ENCODE measurements at places on chromosomes 4 and X.
A peak's percentile ranks its signal among the peaks of the same experiment; 100 is the strongest.

DNA sequence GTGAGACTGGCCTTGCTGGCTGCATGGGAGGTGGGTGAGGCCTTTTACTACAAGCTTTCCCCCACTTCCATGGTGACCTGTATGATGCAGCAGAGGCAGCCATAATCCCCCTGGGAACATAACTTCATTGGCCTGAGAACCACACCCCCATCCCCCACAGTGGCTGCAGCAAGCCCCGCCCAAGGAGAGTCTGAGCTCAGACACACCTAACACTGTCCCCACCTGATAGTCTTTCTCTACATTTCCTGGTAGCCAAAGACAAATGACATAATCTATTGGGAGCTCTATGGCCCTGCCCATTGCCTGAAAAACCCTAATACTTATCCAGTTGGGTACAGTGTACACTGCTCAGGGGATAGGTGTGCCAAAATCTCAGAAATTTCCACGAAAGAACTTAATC, 62.6 kb downstream of the GLUD2 start:
- no peak for DNase-seq

GRCh38 chr4:40190019-40190418, 6.8 kb upstream of the RHOH start:
- DNase-seq: no peak

DNA sequence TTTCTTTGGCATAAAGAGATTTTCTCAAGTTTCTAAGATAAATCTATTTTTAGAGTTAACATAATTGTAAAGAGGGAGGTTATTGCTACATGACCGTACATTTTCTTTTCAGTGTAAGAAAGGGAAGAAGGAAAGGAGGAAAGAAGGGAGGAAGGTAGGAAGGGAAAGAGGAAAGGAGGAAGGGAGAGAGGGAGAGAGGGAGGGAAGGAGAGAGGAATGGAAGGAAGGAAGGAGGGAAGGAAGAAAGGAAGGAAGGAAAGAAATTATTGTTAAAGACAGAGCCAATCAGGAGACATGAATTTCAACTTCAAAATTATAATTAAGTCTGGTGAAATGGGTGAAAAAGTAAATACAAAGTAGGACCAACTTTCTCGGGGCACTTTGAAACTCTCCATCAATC, 197.6 kb downstream of the SNCA start:
- DNase-seq: no peak

DNA sequence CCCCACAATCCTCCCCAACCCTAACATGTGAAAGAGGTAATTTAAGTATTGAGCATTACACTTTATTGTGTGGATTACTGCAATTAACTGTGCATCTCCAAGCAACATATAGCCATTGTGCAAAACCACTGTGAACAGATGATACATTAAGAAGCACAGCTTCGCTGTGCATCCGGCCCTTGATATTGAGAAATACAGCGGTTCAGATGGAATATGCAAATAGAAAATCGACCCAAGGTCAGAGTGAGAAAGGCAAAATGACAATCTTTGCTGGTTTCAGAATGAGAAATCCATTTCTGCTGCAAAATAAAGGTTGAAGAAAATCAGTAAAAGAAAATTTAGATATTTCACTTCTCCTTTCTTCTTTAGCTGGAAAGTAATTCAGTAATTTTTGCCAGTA, 805.9 kb upstream of the GRID2 start:
- DNase-seq: no peak

GRCh38 chr4:73725985-73726384, 14.4 kb upstream of the CXCL8 start:
- DNase-seq: no peak

DNA sequence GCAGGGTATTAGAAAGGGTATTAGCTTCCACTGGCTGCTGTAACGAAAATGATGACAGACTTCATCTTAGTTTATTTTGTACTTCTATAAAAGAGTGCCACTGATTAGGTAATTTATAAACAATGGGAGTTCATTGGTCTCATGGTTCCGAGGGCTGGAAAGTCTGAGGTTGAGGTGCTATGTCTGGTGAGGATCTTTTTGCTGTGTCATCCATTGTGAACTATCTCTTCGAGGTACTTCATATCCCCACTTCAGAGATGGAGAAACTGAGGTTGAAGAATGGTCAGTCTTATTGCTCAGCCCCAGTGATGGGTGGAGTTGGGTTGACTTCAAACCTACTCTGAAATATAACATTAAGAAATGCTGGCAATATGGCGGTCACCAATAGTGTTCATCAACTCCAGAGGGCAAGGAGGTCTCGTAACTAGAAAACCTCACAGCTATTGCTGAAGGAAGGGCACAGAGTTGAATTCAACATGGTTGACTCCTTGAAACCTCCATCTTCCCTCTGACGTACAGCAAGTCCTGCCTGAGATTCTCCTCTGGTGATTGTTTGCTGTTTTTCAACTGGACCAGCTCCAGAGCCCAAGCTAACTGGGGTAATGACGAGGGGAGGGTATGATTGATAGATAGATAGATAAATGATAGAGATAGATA, 53.6 kb upstream of the SHOX start:
- DNase-seq: no peak

- no peak for DNase-seq
Measured at GRCh38 chr4:147791865-147792264, 60.0 kb downstream of the ARHGAP10 start.

DNA sequence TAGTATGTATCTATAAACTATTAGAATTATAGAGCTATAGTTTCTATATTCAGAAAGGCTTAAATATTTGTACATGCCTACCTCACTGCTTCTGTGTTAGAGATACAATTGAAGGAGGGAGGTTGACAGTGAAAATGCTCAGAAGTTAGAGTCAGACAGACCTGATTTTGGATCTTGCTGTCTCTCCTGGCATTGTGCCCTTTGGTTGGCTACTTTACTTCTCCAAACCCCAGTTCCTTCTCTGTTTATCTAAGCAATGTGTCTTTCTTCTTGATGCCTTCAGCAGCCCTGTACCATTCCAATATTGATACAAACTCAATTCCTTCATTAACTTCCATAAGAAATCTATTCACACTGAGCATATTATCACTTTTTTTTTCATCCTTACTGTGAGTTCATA, 28.7 kb downstream of the CCNG2 start:
- DNase-seq: peak; percentile 43

GRCh38 chr4:22739968-22740367, 47.2 kb downstream of the GBA3 start:
- DNase-seq: no peak

DNA sequence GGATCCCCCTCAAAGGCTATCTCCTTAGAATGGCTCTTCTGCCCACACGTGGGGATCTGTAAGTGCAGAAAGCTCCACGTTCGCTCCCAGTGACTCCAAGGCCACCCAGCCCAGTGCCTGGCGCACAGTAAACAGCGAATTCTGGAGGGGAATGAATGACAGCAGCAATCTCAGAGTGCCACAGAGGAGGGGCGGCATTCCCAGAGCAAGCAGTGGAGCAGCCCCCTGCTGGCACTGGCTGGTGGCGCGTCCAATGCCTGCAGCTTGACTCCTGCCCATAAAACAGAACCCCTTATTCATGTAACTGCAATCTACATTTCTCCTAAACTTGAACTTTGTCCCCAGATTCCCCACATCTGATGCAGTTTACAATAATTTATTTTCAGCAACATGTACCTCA, 6.9 kb upstream of the HELT start:
- DNase-seq: no peak

DNA sequence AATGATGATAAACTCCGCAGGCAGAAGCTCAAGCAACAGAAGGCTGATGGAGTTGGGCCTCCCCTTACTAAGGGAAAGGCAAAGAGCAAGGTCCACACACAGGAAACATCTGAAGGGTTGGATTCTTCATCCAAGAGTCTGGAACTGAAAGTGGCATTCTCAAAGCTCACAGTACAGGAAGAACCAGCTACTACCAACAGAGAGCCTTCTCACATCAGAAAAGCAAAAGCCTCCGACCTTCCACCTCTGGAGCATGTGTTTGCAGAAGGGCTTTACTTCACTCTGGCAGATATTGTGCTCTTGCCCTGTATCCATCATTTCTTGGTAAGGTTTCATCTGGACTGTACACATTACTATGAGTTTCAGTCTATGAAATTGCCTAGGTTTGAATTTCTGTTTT, 10.6 kb downstream of the GSTCD start:
- DNase-seq: no peak

DNA sequence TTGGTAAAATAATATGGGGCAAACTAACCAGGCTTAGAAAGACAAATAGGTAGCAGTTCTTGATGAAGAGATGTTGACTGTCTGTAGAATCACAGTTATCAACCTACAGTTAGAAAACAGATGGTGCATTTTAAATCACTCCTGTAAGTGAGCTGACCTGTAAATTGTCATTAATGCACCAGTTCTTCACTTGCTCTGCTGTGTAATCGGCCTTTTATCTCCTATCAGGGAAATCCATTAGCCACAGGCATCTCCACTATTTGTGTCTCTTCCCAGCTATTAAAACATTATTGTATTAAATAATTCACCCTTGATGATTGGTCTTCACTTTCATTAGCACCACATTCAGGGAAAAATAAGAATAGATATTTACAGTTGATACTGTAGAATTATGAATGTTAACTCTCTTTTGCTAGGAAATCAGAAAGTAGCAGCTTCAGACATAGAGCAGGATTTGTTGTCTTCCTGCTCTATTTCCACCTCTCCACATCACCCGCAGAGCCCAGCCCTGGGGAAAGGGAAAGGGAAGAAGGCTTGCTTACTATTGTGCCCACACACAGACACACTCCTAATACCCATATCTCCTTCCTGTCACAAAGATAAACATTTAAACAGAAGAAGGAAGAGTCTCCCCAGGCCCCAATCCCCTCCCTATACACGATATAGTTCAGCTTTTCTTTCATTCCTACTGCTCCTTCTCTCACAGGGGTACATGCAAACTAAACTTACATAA, 97.1 kb downstream of the REELD1 start:
- DNase-seq: no peak

- no peak for DNase-seq
Measured at GRCh38 chr4:81106150-81106549, 75.6 kb downstream of the BMP3 start.

GRCh38 chrX:118352566-118352965, 6.7 kb downstream of the WDR44 start:
- DNase-seq: no peak

DNA sequence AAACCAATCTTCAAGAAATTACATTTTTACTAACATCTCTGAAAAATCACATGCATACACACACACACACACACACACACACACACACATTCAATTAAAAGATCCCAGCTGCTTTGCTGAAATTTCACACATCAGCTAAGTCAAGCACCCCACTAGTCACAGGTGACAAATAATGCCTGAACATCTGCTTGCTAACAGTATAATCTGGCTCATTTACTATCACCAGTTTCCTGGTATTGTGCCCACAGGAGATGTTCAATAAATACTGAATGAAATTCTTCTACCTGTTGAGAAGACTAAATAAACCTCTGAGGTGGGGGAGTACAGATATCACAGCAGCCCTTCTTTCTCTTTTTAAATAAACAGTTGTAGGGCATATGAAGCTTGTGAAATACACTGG, 994.0 kb downstream of the ARAP2 start:
- DNase-seq: no peak

- no peak for DNase-seq
Measured at GRCh38 chrX:23493941-23494374, 159.3 kb downstream of the PTCHD1 start.

DNA sequence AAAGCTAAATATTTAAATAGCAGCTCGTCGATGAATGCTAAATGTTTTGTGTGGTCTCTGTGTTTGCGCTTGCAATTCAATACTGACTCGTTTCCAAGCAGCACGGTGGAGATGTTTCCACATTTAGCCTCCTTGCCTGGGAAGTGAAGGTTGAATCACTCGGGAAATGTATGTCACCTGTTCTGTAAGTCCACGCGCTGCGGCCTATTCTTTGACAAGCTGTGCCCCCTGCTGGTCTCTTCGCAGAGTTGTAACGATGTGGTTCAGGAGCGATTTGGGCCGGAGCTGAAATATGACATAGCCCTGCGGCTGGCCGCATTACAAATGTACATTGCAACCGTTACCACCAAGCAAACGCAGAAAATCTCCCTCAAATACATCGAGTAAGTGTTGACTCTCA, 89.6 kb upstream of the PRPS2 start:
- DNase-seq: peak; percentile 0

DNA sequence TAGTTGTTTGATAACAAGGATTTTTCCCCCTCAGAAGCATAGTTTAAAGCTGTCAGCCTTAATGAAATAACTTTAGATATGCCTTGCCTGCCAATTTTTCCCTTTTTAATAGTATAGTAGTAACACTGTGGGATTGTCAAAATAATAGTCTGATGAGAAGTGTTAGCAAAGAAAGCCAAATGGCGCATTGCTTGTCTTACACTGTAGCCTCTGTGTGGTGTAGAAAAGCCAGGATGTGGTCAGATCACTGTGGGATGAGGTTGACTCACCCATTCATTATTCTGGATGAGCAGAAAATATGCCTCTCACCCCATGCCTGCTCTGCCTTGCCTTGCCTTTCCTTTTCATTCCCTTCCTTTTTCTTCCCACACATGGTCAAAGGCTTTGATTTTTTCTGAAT, 257.8 kb upstream of the NRK start:
- no peak for DNase-seq

DNA sequence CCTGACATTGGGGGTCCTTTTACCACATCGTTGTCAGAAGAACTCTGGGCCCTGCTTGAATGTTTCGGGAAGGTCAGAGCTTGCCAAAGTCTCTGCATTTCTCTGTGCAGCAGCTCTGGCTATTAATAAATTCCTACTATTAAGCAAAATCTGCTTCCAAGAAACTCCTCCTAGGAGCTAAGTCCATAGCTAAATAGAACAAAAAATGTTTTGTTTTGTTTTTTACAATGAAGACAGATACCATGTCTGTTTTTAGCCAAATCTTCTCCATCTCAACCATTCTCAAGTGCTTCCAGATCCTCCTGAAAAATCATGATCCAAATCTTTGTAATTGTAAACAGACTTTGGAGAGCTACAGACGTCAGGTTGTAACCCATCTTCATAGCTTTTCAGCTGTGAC, 161.6 kb downstream of the SPATA18 start:
- no peak for DNase-seq

Measured in cerebellum (tissue), 4 donors.